Naive B cell (primary cell): ENCODE measurements at places on chromosomes 5 and 9.

- peak overlapping the region; percentile 39 for H3K27ac ChIP-seq
- peaks cover 48% of the 10 kb centered on the region for H3K36me3 ChIP-seq
- H3K4me1 ChIP-seq = peaks cover 7% of the 10 kb centered on the region
- DNase-seq = no peak
These were observed 57.2 kb downstream of the MTMR12 start for GRCh38 chr5:32255540-32255900.

- H3K27ac ChIP-seq = peak overlapping the region; percentile 47
- no peaks in the 10 kb centered on the region for H3K4me1 ChIP-seq
- H3K36me3 ChIP-seq = peaks cover 37% of the 10 kb centered on the region
- no peaks in the 10 kb centered on the region for H3K27me3 ChIP-seq
These were observed 49.5 kb upstream of the SUSD1 start for GRCh38 chr9:112224401-112225289.

DNA sequence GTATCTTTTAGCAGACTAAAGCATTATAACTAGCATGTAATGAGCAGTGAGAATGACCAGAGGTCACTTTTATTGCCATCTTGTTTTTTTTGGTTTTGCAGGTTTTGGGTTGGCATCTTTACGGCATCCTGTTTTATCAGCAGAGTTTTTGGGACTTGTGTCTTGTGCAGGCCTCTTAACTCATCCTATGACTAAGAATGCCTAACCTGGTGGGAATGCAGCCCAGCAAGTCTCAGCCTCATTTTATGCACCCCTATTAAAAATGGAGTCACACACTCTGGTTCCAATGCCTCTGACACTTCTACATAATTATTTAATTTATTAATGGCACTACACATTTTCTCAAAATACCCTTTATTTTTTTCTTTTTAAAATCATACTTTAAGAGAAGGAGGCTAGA is 726.5 kb upstream of the RIOK2 start:
- H3K27ac ChIP-seq = no peak overlapping the region
- H3K27me3 ChIP-seq = no peaks in the 10 kb centered on the region
- H3K36me3 ChIP-seq = no peaks in the 10 kb centered on the region
- DNase-seq = no peak

DNA sequence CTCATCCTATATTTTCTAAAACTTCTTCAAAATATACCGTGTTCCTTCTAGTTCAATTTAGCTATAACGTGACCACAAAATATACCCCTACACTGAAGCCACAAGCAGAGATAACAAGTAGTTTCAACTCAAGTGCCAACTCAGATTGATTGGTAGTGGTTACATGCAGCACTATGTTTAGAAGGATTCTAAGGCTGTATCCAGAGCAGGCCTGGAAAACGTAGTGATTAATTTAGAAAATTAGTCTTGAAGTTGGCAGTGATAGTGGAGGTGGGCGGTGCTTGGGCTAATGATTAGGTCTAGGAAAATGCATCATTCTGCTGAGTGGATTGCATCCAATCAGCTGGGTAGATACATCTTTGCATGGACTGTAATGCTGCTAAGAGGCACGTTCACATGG is 61.5 kb downstream of the MAMDC2 start:
- DNase-seq = no peak
- peaks cover 1% of the 10 kb centered on the region for H3K4me1 ChIP-seq
- peaks cover 22% of the 10 kb centered on the region for H3K27me3 ChIP-seq
- no peaks in the 10 kb centered on the region for H3K36me3 ChIP-seq
- H3K27ac ChIP-seq = no peak overlapping the region

DNA sequence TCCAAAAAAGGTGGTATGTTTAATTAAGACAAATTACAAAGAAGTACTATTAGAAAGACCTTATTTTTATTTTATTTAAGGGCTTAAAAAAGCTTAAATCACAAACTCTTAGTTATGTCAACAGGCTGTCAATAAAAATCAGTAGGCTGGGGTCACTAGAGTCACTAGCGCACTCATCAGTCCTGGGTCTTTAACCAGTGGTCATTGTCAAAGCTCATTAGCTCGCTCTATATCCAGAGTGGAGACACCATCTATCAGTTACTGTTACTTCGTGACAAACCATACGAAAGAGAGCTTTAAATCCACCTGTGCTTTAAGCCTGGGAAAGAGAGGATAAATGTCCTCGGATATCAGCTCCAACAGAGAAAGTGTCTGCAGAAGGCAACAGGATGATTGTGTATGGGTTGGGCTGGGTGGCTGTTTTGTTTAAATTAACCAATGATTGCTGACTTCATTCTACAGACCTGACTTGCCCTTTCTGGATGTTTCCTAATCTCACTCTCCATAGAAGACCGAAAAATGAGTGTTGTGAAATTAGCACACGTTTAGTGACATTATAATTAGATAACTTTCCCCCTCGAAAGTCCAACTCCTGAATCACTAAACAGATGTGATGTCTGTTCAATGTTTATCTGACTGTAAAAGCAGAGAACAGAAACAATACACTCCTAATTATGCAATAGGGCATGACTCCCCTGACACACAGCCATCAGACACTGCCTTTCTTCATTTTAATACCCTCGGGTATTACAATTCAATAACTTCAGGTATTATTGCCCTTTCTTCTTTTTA is 123.6 kb upstream of the TNPO1 start:
- no peak overlapping the region for H3K4me3 ChIP-seq
- H3K4me1 ChIP-seq = no peaks in the 10 kb centered on the region
- H3K27ac ChIP-seq = no peak overlapping the region
- DNase-seq = no peak
- no peaks in the 10 kb centered on the region for H3K36me3 ChIP-seq
- peaks cover 6% of the 10 kb centered on the region for H3K27me3 ChIP-seq

- peaks cover 8% of the 10 kb centered on the region for H3K36me3 ChIP-seq
- H3K27ac ChIP-seq = peak overlapping the region; percentile 99
- peak overlapping the region; percentile 100 for H3K4me3 ChIP-seq
- H3K4me1 ChIP-seq = peaks cover 53% of the 10 kb centered on the region
These were observed 809 bp downstream of the MCCC2 start for GRCh38 chr5:71587766-71588532.

DNA sequence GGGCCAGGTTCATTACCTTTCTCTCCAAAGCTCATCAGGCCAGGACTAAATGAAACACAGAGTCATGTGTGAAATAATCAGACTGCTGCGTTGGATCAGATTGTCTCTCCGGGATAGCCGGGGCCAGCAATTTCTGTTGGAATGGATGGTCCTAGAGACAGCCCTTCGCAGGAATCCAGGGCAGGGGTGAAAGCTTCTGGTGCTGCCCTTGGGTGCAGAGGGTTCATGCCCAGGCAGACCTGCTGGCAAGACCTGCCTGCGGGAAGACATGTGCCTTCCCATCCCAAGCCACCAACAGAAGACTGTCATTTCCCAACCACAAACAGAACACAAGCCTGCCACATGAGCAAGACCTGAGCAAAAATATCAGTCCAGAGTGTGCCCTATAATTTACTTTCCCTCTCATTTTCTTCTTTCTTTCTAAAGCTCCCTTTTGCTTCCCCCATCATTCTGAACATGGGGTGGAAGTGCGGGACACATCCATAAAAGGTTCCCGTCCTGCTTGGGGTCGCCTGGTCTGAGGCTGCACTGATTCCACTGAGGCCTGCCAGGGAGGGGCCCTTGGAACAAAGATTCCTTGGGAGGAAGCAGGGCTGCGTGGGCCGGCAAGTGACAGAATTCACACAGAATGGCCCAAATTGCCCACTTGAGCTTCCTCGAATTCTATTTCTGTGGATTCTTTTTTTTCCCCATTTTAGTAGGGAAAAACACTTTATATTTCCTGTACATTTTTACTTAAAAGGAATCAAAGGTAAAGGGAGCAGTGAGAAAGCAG is 57.3 kb downstream of the UBE2QL1 start:
- DNase-seq = no peak
- H3K4me1 ChIP-seq = no peaks in the 10 kb centered on the region
- no peak overlapping the region for H3K27ac ChIP-seq
- H3K36me3 ChIP-seq = no peaks in the 10 kb centered on the region
- peaks cover 58% of the 10 kb centered on the region for H3K27me3 ChIP-seq
- no peak overlapping the region for H3K4me3 ChIP-seq

- H3K4me3 ChIP-seq = no peak overlapping the region
- no peak overlapping the region for H3K27ac ChIP-seq
- H3K27me3 ChIP-seq = peaks cover 11% of the 10 kb centered on the region
- DNase-seq = no peak
- no peaks in the 10 kb centered on the region for H3K4me1 ChIP-seq
These were observed 17.0 kb downstream of the CAMK2A start for GRCh38 chr5:150272531-150272930.

- peaks cover 20% of the 10 kb centered on the region for H3K36me3 ChIP-seq
- H3K27ac ChIP-seq = no peak overlapping the region
- H3K4me3 ChIP-seq = peak overlapping the region; percentile 65
- H3K4me1 ChIP-seq = no peaks in the 10 kb centered on the region
- peaks cover 14% of the 10 kb centered on the region for H3K27me3 ChIP-seq
These were observed 16.6 kb downstream of the F2R start for GRCh38 chr5:76732405-76733048.

- peak overlapping the region; percentile 74 for H3K4me3 ChIP-seq
- peaks cover 85% of the 10 kb centered on the region for H3K4me1 ChIP-seq
- H3K27me3 ChIP-seq = no peaks in the 10 kb centered on the region
These were observed 11.9 kb downstream of the VAV2 start for GRCh38 chr9:133979921-133980863.

GRCh38 chr5:96714951-96715451 is 52.8 kb downstream of the CAST start:
- DNase-seq = peak; percentile 16
- H3K4me3 ChIP-seq = no peak overlapping the region
- H3K27ac ChIP-seq = peak overlapping the region; percentile 53
- H3K36me3 ChIP-seq = peaks cover 18% of the 10 kb centered on the region

GRCh38 chr9:124771021-124771866 is at the start of gene NR6A1:
Gene NR6A1 (minus strand): TSS chr9:124771311.
- peak within 1 kb of the TSS; percentile 97 for H3K4me3 ChIP-seq
- peaks cover 47% of the 10 kb centered on the region for H3K27me3 ChIP-seq
- peak within 1 kb of the TSS; percentile 99 for H3K27ac ChIP-seq
- no peaks in the 10 kb centered on the region for H3K36me3 ChIP-seq
- H3K4me1 ChIP-seq = peaks cover 40% of the 10 kb centered on the region

DNA sequence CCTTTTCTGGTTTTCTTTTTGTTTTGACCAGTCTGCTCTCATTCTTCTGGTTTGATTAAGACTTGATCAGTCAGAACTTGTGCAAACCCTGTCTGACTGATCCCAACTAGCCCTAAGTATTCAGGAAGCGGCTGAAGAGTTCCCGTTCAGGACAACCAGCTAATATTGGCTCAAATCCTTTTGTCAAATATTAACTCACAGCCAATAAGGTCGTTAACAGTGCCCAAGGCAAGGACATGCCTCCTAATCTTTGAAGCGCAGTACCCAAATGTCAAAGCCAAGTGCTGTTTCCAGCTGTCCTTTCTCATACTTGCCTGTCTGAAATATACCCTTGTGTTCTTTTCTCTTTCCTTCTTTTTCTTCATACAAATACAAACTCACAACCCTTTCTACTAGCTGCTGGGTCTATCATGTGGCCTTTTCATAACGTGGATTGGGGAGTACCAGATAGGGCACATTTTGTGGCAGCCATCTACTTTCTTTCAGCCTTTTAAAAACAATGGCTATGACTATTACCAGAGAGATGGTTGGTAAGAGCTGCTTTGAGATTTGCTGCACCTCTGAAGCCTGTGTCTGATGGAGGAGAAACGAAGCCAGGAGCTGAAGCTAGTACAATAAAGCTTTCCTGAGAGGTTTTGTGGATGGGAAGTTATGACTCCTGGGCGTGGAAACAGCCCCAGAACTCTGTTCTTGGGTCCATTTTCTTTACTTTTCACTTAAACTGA is 266.4 kb upstream of the ZNF608 start:
- H3K27ac ChIP-seq = no peak overlapping the region
- DNase-seq = no peak
- no peaks in the 10 kb centered on the region for H3K36me3 ChIP-seq

GRCh38 chr9:99831857-99832557 is 10.3 kb downstream of the NR4A3 start:
- peaks cover 5% of the 10 kb centered on the region for H3K36me3 ChIP-seq
- H3K4me1 ChIP-seq = peaks cover 13% of the 10 kb centered on the region
- peaks cover 35% of the 10 kb centered on the region for H3K27me3 ChIP-seq
- no peak overlapping the region for H3K4me3 ChIP-seq

DNA sequence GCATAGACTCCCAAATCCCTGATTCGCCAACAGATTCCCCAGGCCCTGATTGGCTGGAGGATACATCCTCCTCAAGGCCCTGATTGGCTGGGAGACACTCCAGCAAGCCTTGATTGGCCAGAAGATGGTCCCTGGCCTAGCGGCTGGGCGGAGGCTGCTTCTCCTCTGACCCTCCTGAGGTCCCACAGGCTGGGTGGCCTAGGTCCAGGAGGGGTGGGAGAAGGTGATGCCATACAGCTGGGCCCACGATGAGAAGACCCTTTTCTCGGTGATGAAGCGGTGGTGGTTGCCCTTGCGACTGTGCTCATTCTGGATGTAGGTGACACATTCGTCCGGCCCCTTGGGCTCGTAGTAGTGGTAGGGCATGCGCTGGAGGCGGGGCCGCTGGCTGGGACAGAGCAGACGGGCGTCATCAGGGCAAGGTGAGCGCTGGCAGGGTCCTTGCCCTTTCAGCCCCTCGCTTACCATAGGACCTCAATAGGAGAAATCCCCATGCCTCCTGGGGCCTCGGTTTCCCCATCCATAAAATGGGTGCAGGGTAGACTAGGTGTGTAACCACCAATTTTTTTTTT is 9.0 kb upstream of the AK1 start:
- no peak overlapping the region for H3K27ac ChIP-seq
- no peak for DNase-seq
- peaks cover 21% of the 10 kb centered on the region for H3K4me1 ChIP-seq
- no peaks in the 10 kb centered on the region for H3K27me3 ChIP-seq

DNA sequence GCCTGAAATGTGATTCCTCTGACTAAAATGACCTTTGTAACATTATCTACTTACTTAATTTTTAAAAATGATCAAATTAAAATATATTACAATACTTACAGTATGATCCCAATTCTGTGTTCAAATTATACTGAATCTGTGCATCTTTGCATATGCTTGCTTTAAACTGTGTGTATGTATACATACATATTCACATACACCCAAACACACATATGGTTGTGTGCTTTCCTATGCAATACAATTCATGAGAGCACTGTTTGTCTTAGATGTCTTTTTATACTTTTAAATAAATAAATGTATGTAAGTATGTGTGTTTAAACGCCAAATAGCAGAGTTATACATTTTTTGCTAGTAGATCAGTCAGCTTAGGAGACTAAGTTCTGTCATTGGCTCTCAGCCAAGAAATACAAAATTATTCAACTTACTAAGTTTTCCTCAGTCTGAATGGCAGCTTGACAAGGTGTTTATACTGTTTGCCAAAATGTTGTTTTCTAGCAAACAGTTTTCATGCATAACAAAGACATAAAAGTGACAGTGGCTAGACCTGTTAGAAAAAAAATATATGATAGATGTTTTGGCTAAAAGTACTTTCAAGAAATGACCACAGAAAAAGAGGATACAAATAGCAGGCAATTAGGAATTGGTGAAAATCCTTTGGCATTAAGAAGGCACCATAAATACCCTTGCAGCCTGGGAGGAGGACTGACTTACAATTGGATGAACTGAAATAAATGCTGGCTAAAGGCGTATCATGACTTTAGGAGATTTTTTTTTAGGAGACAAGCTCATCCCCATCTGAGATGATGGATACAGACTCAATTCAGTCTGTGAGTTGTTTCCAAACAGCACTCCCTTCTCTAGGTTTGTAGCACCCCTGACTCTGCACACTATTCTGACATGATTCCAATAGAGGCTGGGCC is 7.9 kb downstream of the TICAM2 start:
- DNase-seq = no peak
- no peak overlapping the region for H3K4me3 ChIP-seq
- no peak overlapping the region for H3K27ac ChIP-seq
- H3K27me3 ChIP-seq = no peaks in the 10 kb centered on the region

- DNase-seq = no peak
- H3K4me1 ChIP-seq = no peaks in the 10 kb centered on the region
- H3K4me3 ChIP-seq = no peak overlapping the region
- H3K27me3 ChIP-seq = peaks cover 9% of the 10 kb centered on the region
- no peaks in the 10 kb centered on the region for H3K36me3 ChIP-seq
These were observed 26.0 kb downstream of the GABRP start for GRCh38 chr5:170809551-170809950.
